ENCODE measurements at places on chromosomes 2 and 18. TPM values are rescaled to one million over a fixed set of nuclear protein-coding genes. Genes with fewer than 3 reads are reported as not detected.

Gene FARP2
- 22.7 TPM for total RNA-seq

Gene CHRNG
- not detected for total RNA-seq

- H3K36me3 ChIP-seq = no peaks in the 10 kb centered on the region
- H3K4me3 ChIP-seq = no peak overlapping the region
- no peaks in the 10 kb centered on the region for H3K4me1 ChIP-seq
- no peak for DNase-seq
- no peaks in the 10 kb centered on the region for H3K27me3 ChIP-seq
These were observed 438.3 kb downstream of the SPAG16 start for GRCh38 chr2:213722565-213722964.

DNA sequence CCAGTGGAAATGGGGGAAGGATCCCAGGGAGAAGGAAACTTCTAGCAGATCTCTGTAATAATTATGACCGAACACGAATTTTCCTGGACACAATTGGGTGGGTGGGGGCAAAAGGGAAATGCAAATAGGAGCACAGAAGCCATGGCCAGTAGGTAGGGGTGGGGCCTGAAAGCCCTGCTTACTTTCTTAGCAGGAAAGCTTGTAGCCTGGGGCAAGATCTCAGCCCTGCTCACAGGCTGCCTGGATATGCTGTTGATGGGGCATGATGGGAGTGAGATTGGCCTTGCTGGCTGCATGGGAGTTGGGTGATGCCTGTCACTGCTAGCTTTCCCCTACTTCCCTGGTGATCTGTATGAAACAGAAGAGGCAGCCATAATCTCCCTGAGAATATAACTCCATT is 45.9 kb upstream of the SPOPL start:
- H3K36me3 ChIP-seq = peaks cover 2% of the 10 kb centered on the region
- H3K4me1 ChIP-seq = no peaks in the 10 kb centered on the region
- H3K27me3 ChIP-seq = no peaks in the 10 kb centered on the region
- H3K4me3 ChIP-seq = no peak overlapping the region
- DNase-seq = no peak

GRCh38 chr2:58447586-58447985 is 206.5 kb upstream of the FANCL start:
- H3K27me3 ChIP-seq = peaks cover 9% of the 10 kb centered on the region
- no peaks in the 10 kb centered on the region for H3K4me1 ChIP-seq
- DNase-seq = no peak
- no peak overlapping the region for H3K4me3 ChIP-seq

All from activated CD8-positive, alpha-beta T cell treated with anti-CD3 and anti-CD28 coated beads, Interleukin-2, amount 10 ng/mL, durations not matched to agents 7 days and 5 days (primary cell).